Dermis blood vessel endothelial cell (primary cell): ENCODE measurements at places on chromosomes 7 and 10. TPM values are rescaled to one million over a fixed set of nuclear protein-coding genes. Genes with fewer than 3 reads are reported as not detected.

Gene PLCE1
- 2.7 and 3.6 TPM in 2 replicates for total RNA-seq

- no peak for DNase-seq
These were observed 55.2 kb downstream of the TACC2 start for GRCh38 chr10:122044045-122044661.

Gene ANKRD61
- 0.14 TPM in 1 of 2 replicates, not detected in the other for total RNA-seq

GRCh38 chr7:94492601-94493000, 17.0 kb upstream of the CASD1 start:
- DNase-seq: no peak

DNA sequence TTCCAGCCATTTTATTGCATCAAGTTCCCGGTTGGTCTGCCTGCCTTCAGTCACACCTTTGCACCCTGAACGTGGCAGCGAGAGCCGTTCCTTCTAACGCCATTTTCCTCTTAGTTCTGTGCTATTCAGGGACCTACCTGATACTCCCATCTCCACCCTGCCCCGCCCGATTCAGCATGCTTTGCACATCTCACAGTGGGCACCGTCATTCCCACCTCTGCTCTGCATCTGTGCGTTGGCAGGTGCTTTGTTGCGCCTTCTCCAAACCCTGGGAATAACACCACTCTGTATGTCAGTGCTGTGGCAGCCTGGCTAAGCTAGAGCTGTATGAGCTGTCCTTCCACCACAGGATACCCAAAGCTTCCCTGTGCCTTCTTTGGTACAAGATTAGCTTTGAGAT, 96.8 kb downstream of the ACTR3B start:
- DNase-seq: no peak

DNA sequence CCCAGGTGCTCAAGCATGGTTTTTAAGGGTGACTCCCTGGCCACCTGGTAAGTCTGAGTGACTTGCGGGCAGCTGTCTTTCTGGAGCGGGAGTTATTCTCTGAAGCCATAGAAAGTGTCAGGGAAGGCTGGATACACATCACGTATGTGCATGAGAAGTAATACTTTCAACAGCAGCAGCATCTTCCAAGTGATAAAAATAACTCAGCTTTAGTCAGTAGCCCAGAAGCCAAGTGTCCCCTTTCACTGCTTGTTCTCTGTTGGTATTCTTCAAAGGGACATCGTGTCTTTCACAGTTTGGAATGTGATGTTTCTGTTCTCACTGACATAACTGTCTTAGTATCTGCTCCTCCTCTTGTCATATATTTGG, 97.6 kb downstream of the KIAA1217 start:
- no peak for DNase-seq

DNA sequence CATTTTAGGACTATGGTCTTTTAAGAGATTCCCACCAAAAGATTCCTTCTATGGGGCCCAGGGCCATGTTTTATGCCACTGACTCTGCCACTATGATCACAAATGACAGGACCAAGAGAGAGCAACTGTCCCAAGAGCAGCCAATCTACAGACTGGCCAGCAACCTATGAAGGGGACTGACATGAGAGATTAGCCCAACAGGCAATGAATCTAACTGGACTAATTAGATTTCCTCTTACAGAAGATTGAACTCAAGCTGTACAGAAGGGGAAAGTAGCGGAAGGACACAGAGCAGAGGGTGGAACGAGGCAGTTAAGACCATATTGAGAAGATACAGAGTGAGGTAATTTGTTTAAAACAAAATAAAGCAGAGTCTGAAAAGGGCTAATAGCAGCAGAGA, 25.8 kb downstream of the ZNF800 start:
- DNase-seq: no peak

Gene NCAPG2
- 12.4 and 46.8 TPM in 2 replicates for total RNA-seq

Gene OR6V1
- total RNA-seq: not detected in 2 replicates

DNA sequence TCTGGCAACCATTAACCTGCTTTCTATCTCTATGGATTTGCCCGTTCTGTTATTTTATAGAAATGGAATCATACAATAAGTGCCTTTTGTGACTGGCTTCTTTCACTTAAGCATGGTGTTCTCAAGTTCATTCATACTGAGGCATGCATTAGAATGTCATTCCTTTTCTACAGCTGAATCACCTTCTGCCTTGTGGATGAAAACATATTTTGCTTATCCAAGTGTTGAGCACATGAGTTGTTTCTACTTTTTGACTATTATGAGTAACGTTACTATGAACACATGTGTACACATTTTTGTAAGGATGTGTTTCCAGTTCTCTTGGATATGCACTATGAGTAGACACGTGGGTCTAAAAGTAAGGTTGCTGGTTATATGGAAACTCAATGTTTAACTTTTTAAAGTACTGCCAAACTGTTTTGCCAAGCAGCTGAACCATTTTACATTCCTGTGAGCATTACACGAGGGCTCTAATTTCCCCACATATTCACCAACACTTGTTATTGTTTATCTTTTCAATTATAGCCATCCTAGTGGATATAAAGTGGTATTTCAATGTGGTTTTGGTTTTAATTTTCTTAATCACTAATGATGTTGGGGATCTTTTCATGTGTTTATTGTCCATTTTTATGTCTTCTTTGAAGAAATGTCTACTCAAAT, 241.3 kb downstream of the FANK1 start:
- no peak for DNase-seq

DNA sequence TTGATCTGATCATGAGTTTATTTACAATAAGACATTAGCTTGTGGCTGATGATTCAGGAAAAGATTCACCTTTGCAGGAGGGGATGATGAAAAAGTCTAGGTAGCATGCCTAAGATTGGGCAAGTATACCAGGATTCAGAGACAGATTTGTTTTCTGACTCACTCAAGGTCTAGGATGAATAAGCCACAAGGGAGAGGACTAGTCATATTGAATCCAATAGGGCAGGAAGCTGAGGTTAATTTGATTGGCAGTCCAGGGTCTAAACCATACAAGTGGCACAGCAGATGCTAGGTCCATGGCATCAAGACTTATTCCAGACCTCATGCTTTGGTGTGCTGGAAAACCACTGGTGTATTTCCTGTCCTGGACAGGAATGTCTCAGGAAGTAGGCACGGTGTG, 1133.4 kb downstream of the XPNPEP1 start:
- DNase-seq: no peak

- DNase-seq: no peak
These were observed 11.5 kb upstream of the STN1 start for GRCh38 chr10:103929381-103929921.

Gene ZNF398
- total RNA-seq: 8.7 and 8.8 TPM in 2 replicates
